HCT116 (cell line): ENCODE measurements at places on chromosomes 7 and 10. TPM values are rescaled to one million over a fixed set of nuclear protein-coding genes. Genes with fewer than 3 reads are reported as not detected.

The SPDYE11 gene
- not detected for total RNA-seq

DNA sequence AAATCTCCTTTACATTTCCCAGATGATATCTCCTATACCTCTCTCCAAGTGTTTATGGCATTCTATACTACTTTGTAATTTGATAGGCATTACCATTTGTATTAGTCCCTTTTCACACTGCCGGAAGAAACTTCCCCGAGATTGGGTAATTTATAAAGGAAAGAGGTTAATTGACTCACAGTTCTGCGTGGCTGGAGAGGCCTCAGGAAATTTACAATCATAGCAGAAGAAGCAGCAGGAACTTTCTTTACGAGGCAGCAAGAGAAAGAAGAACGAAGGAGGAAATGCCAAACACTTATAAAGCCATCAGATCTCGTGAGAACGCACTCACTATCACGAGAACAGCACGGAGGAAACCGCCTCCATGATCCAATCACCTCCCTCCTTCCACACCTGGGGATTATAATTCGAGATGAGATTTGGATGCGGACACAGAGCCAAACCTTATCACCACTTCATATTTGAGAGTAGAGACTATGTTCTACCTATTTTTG lies 1194.6 kb downstream of the SORCS1 start:
- no peak for DNase-seq
- no peaks in the 10 kb centered on the region for H3K27me3 ChIP-seq
- no peaks in the 10 kb centered on the region for H3K36me3 ChIP-seq
- no peak overlapping the region for H3K27ac ChIP-seq
- no peaks in the 10 kb centered on the region for H3K4me1 ChIP-seq

The FOXP2 gene
- 2.5 TPM for total RNA-seq

The PRKG1 gene
- 1.4 TPM for total RNA-seq

The MYPN gene
- 0.34 TPM for total RNA-seq

DNA sequence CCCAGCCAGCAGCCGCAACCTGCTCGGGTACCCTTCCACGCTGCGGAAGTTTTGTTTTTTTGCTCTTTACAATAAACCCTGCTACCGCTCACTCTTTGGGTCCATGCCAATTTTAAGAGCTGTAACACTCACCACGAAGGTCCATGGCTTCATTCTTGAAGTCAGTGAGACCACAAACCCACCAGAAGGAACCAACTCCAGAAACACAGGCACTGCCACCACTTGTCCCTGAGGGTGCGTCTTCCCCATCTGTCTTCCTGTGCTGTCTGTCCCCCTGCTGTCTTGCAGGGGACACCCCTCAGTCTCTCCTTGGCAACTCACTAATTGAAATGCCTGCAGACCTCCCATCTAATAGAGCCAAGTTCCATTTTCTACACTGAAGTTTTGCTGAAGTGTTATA lies 48.5 kb upstream of the RSU1 start:
- H3K27me3 ChIP-seq = no peaks in the 10 kb centered on the region
- DNase-seq = no peak
- H3K36me3 ChIP-seq = no peaks in the 10 kb centered on the region
- no peak overlapping the region for H3K27ac ChIP-seq

GRCh38 chr10:125232841-125233240 lies 72.5 kb upstream of the CTBP2 start:
- H3K4me3 ChIP-seq = no peak overlapping the region
- no peaks in the 10 kb centered on the region for H3K36me3 ChIP-seq
- peaks cover 43% of the 10 kb centered on the region for H3K4me1 ChIP-seq
- H3K27me3 ChIP-seq = 0 out of 2 replicates have a peak, but pooled peaks cover 3% of the 10 kb centered on the region
- no peak overlapping the region for H3K27ac ChIP-seq

DNA sequence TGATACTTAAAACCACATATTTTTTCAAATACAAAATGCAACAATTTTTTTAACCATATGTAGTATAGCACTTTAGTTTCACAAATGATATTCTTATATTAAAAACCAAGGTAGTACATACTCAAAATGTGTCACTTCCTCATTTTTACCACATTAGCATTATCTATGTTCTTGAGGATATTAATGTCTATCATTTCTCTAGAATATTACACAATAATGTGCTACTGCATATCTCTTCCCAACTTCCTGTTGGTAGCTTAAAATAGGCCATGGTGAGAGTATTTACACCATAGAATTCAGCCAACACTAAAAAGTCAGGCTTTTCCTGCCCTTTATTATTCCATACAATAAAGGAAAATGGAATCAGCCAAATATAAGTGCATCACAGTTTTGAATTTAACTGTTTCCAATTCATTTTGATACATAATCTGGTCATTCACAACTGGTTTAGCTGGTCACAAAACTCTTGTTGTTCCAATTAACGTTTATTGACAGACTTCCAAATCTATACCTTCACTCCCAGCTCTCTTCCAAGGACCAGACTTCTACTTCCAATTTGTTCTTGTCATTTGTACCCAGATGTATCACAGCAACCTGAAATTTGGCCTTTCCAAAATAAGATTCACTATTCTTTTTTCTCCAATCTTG lies 20.0 kb upstream of the LRRC17 start:
- no peak overlapping the region for H3K27ac ChIP-seq
- H3K4me1 ChIP-seq = no peaks in the 10 kb centered on the region; the same call in 1 of the 2 replicates
- no peaks in the 10 kb centered on the region for H3K27me3 ChIP-seq
- H3K4me3 ChIP-seq = no peak overlapping the region
- no peak for DNase-seq

GRCh38 chr7:15778191-15778590 lies 91.7 kb upstream of the MEOX2 start:
- no peaks in the 10 kb centered on the region for H3K4me1 ChIP-seq
- DNase-seq = no peak
- H3K36me3 ChIP-seq = no peaks in the 10 kb centered on the region
- no peak overlapping the region for H3K4me3 ChIP-seq
- H3K27ac ChIP-seq = no peak overlapping the region
